WTC11 (cell line): ENCODE measurements at places on chromosomes 3 and 15.

DNA sequence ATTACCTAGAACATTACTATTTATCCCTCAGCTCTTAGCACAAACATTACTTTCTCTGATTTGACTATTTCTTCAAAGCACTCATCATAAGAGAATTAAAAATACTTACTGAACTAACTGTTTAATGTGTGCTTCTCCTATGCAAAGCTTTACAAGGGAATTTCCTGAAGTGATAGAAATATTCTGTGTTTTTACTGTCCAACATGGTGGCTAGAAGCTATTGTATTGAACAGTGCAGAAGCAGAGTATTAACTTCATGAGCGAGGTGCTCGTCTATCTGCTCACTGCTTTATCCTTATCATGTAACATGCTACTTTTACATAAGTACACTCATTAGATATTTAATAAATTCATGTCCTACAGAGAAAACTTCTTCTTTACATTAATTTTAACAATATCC, 239.1 kb downstream of the ISL2 start:
- H3K27ac ChIP-seq, result no peak overlapping the region
- no peak for DNase-seq
- H3K27me3 ChIP-seq, result no peaks in the 10 kb centered on the region
- 0 out of 2 replicates have a peak, but pooled peaks cover 5% of the 10 kb centered on the region for H3K4me1 ChIP-seq

GRCh38 chr15:61051569-61052031, 177.5 kb downstream of the RORA start:
- peak; percentile 37 for DNase-seq
- no peak overlapping the region for H3K4me3 ChIP-seq
- H3K27me3 ChIP-seq, result no peaks in the 10 kb centered on the region
- peak overlapping the region; percentile 48; the same call in 1 of the 2 replicates for H3K27ac ChIP-seq
- peaks cover 47% of the 10 kb centered on the region for H3K4me1 ChIP-seq

GRCh38 chr15:91100814-91101607, 954 bp downstream of the SV2B start:
- H3K27me3 ChIP-seq, result peaks cover 79% of the 10 kb centered on the region
- DNase-seq, result no peak
- no peaks in the 10 kb centered on the region for H3K36me3 ChIP-seq
- H3K4me3 ChIP-seq, result peak overlapping the region; percentile 73
- peaks cover 18% of the 10 kb centered on the region for H3K4me1 ChIP-seq
- H3K27ac ChIP-seq, result no peak overlapping the region

GRCh38 chr15:74870436-74871215, 2.5 kb downstream of the SCAMP2 start:
- peaks cover 30% of the 10 kb centered on the region for H3K4me1 ChIP-seq
- H3K27ac ChIP-seq, result peak overlapping the region; percentile 85
- H3K4me3 ChIP-seq, result peak overlapping the region; percentile 93
- peaks cover 18% of the 10 kb centered on the region for H3K36me3 ChIP-seq
- no peaks in the 10 kb centered on the region for H3K27me3 ChIP-seq

GRCh38 chr3:118304557-118304956, 730.1 kb downstream of the IGSF11 start:
- no peak overlapping the region for H3K4me3 ChIP-seq
- no peak overlapping the region for H3K27ac ChIP-seq
- no peaks in the 10 kb centered on the region for H3K36me3 ChIP-seq
- no peaks in the 10 kb centered on the region for H3K27me3 ChIP-seq
- no peaks in the 10 kb centered on the region for H3K4me1 ChIP-seq

GRCh38 chr3:169085827-169086226, 577.7 kb downstream of the MECOM start:
- no peak overlapping the region for H3K4me3 ChIP-seq
- no peak overlapping the region; the same call in 1 of the 2 replicates for H3K27ac ChIP-seq

- H3K4me1 ChIP-seq, result peaks cover 38% of the 10 kb centered on the region
- no peak for DNase-seq
- H3K27me3 ChIP-seq, result no peaks in the 10 kb centered on the region
- peak overlapping the region; percentile 99 for H3K27ac ChIP-seq
- peaks cover 23% of the 10 kb centered on the region for H3K36me3 ChIP-seq
Measured at GRCh38 chr3:180911876-180912303, 580 bp upstream of the FXR1 start.

GRCh38 chr15:59315914-59316451, 56.7 kb downstream of the MYO1E start:
- no peaks in the 10 kb centered on the region for H3K36me3 ChIP-seq
- no peaks in the 10 kb centered on the region for H3K27me3 ChIP-seq
- no peak for DNase-seq
- peaks cover 29% of the 10 kb centered on the region for H3K4me1 ChIP-seq

DNA sequence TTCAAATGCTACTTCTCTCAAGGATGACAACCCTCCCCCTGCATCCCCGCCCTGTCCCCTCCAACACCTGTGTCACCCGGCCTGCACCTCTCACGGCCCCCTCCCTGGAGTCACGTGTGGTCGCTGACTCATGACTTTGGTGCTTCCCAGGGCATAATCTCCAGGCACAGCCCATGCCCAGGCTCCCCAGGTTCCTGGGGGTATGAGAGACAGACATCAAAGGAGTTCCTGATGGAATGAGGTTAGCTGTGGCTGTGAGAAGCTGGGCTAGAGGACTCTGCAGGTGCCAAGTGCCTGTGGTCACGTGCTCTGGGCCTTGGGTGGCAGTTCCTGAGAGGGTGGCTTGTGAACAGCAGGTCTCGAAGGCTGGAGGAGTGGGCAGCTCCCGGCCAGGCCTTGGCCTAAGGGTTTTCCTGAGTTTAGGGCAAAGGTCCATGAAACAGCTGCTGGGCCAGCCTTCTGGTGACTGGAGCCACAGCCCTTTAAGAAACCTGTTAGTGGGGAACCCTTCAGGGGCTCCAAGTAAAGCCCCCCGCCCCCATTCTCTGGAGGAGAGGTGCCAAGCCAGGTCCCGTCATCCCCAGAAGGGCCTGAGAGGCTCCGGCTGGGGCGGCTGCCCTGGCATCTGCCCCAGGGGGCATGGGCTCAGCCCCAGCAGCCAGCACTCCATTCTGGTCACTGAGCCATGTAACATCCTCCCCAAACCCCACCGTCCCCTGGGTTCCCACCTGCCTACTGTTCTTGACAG, 230.0 kb downstream of the XXYLT1 start:
- no peak overlapping the region for H3K4me3 ChIP-seq
- H3K27me3 ChIP-seq, result peaks cover 3% of the 10 kb centered on the region; the same call in 1 of the 2 replicates
- peaks cover 6% of the 10 kb centered on the region; the same call in 1 of the 2 replicates for H3K36me3 ChIP-seq

DNA sequence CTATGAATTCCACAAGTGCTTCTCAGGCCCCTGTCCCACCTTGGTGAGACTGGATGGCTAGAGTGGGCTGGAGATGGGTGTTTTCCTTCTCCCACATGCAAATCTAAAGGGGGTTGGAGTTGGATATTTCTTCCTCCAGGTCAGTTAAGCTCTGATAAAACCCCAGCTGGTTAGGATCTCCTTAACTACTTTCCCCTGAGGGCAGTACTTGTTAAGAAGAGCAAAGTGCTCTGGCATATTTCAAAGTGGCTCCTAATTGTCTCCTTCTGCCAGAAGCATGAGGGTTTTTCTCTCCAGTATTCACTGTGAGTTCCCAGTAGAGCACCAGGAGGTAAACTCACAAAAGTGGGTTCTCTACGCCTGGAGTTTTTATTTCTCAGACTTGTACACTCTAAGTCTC, 31.4 kb downstream of the COL6A6 start:
- no peak overlapping the region for H3K4me3 ChIP-seq
- no peak for DNase-seq
- H3K4me1 ChIP-seq, result no peaks in the 10 kb centered on the region
- H3K27me3 ChIP-seq, result no peaks in the 10 kb centered on the region; the same call in 1 of the 2 replicates
- H3K36me3 ChIP-seq, result peaks cover 13% of the 10 kb centered on the region

DNA sequence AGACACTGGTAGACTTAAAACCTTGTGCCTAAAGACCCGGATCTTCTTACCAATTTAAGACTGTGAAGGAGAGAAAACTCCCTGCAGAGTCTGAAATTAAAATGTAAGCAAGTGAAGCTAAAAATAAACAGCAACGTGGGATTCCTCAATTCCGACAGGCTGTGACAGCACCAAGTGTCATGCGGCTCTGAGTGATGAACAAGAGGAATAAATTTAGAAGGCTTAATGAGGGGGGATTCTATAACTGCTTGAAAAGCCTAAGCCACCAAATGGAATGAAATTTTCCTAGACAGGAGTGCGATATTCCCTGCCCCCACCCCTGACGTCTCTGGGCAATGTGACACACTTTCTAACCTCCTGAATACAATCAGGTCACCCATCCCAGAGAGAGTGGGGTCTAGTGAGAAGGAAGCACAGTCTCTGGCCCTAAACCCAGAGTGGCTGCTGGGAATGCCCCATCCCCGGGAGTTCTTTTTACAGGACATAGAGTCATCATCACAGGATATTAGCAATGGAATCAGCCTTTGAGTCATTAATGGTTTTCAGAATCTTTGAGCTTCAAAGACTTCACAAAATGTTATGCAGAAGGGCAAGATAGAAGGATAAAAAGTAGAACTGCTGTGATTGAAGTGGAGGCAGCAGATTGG, 114.3 kb downstream of the EDEM1 start:
- H3K27me3 ChIP-seq, result peaks cover 10% of the 10 kb centered on the region
- no peaks in the 10 kb centered on the region for H3K4me1 ChIP-seq
- H3K4me3 ChIP-seq, result no peak overlapping the region
- no peak overlapping the region for H3K27ac ChIP-seq
- peaks cover 2% of the 10 kb centered on the region for H3K36me3 ChIP-seq

GRCh38 chr3:41608347-41608746, 353.6 kb downstream of the ULK4 start:
- DNase-seq, result no peak
- no peaks in the 10 kb centered on the region for H3K27me3 ChIP-seq
- no peak overlapping the region for H3K4me3 ChIP-seq
